ENCODE measurements at places on chromosomes 7 and 10.

- DNase-seq: no peak
Observed at GRCh38 chr7:141232286-141233051, 158.6 kb downstream of the TMEM178B start.

DNA sequence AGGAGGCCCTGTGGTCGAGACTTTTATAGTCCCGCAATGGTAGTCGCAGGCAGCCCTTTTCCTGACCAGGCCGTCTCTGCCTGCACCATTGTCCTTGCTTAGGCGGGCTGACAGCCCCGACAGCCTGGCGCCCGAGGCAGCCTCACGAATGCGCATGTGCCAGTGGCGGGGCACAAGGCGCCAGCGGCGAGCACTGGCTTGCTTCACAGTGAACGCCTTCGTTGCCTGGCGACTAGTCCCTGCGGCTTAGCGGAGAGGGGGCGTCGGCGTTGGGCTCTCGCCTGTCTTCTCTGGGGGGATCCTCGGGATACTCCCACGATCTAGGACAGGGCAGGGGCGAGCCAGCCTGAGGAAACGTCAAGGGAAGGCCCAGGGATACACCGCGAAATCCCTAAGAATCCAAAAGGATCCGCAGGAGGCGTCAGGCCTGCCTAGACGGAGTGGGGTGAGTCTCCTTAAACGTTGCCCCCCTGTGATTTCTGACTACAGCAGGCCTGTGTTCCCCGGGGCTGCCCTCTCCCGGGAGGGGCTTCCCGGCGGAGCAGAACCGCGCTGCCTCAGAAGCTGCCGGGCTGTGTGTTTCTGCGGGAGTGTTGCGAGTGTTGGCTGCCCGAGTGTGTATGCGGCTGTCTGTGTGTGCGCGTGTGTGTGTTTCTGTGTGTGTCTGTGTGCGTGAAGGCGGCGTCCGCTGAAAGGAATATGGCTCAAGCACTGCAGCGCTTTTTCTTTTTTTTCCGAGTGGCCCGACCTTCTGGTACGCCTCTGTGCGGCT, 20.5 kb upstream of the ZNF273 start:
- no peak for DNase-seq

DNA sequence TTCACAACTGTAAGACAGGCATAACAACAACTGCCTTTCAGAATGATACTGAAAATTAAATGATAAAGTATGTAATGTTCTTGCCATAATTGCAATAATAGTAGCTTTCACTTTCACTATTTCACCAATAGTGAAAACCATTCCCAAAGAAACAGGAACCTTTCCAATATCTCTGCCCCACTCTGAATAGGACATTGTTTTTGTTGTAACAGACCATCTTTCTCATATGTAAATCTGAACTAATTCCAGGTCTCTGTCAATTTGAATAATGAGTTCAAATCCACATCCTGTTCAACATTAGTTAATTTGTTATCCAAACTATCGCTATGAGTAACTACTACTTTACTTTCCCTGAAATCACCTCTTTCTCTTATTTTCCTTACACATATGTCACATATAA, 148.0 kb downstream of the LRRN3 start:
- no peak for DNase-seq

DNA sequence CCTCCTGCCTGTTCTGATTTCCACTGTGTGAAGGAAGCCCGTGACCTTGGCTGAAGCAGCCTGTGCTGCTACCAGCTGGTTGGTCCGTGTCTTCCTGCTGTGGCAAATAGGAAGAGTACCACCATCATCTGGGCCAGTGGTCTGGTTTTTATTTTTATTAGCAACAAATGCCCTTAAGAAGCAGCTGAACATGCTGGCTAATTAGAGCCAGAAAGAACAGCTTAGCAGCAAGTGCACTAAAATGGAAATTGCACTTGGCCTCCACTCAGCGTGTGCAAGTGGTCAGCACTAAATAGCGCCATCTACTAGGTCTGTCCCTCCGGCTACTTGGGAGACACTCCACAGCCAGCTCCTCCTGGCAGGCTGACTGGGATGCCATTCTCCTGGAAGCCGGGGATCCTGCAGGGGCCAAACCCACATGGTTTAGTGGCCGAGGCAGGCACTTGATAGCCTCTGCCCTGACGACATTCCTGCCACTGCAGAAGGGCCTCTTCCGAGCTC, 690.3 kb upstream of the FOXK1 start:
- DNase-seq: no peak

DNA sequence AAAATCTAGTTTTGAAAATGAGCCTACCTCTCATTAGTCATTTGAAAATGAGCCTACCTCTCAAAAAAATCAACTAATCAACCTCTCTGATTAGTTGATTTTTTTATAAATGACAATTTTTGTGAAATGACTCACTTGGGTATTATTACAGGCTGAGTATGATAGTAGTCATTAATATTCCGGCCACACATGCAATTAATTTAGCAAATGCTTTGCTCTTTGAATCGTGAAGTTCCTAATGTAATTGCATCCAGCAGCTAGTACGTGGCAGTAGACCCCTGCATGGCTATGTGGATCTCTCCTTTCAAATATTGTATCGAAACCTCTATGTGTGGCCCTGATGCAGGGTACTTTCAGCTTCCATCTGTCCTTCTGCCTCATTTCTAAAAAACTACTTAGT, 245.9 kb upstream of the PHYHIPL start:
- no peak for DNase-seq

DNA sequence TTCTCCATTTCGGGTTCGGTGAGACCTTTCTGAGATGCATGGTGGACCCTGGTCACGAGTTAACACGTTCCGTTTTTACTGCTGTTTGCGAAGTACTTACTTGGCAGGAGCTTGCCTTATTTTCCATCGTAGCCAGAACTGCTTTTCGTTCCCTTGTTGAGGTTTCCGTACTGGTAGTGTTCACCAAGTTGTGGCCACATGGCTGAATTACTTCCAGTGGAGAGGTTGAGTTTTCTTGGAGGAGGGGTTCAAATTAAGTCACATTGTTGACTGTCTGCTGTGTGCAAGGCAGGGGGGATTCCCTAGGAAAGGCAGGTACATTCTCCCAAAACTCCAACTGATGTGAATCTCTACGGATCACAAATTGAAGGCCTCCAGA, 4.0 kb downstream of the MXI1 start:
- DNase-seq: no peak

GRCh38 chr7:45061806-45062425, 26.9 kb downstream of the NACAD start:
- DNase-seq: no peak

Data from stimulated activated CD4-positive, alpha-beta T cell treated with anti-CD3 and anti-CD28 coated beads, Interleukin-2, amount 100 ng/mL, for 24 hours (primary cell).